ENCODE measurements at places on chromosomes 7 and 10.

- DNase-seq: no peak
Measured at GRCh38 chr10:43253461-43254198, 13.2 kb downstream of the RASGEF1A start.

GRCh38 chr7:148146346-148146745 lies 444.2 kb upstream of the C7orf33 start:
- DNase-seq: no peak

- no peak for DNase-seq
Measured at GRCh38 chr7:3282457-3282856, 18.6 kb upstream of the SDK1 start.

- DNase-seq: no peak
Measured at GRCh38 chr10:47415520-47416304, 31.6 kb upstream of the ZNF488 start.

DNA sequence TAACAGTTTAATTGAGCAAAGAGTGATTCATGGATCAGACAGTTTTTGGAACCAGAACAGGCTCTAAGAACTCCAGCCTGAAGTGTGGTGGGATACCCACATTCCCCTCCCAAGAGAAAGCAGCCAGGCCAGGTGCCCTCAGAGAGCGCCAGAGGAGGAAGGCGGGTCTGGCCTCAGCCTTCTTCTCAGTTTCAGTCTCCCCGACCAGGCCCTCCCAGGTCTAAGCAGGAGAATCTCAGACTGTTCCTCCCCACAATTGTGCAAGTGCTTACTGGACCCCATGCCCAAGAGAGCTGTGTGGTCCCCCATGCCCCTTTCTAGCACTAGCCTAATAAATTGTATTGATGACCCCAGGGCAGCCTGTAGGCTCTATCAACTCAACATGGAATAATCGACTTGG lies 25.6 kb downstream of the PPIF start:
- no peak for DNase-seq

GRCh38 chr10:78078539-78079330 lies 45.1 kb downstream of the RPS24 start:
- DNase-seq: no peak

DNA sequence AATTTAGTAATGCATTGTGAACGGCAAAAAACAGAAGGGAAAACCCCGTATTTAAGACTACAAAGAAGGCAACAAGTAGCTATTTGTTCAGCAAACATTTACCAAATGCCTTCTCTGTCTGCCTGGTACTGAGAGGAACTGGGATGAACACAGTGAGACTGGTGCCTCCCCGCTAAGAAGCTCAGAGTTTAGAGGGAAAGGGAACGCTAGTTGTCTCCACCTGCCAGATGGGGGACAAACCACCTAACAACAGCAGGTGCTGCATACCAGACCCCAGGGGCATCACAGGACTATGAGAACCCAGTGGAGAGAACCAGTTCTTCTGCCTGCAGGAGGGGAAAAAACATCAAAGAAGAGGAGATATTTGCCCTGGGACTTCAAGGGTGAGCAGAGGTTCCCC lies 147.1 kb downstream of the SLC25A13 start:
- DNase-seq: no peak

DNA sequence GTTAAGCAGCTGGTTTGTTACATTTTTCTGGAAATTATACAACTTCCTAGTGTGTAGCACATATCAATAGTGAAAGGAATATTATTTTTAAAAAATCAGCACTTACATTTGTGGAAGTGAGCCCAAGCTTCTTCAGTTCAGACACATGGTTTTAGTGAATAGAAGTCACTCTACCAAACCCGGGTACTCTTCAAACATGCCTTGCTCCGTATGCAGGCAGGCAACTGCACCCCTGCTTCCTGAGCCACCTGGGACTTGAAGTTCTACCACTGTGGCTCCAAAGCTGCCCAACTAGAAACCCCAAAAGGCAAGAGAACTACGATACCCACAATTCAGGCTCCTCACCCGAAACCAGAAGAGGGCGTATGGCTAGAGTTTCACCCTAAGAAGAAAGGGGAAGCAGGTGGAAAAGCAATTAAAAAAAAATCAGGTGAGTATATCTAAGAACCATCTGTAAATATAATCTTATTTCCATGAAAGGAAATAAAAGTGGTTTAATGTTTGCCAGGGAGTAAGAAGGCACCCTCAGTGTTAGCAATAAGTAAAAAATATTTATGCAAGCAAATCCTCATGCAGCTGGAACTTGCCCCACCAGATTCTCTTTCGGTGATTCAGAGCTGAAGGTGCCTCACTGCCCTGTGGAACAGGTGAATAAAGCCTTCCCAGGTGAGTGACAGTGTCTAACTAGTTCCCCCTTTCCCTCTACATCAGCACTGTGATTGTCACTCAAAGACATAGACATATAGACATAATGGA lies at the start of gene MACC1:
Gene MACC1, minus strand, starts transcription at position 192 of the 756 bp plus-strand sequence. CDS start 55,522 bp downstream, outside the sequence.
- peak; percentile 44 for DNase-seq

DNA sequence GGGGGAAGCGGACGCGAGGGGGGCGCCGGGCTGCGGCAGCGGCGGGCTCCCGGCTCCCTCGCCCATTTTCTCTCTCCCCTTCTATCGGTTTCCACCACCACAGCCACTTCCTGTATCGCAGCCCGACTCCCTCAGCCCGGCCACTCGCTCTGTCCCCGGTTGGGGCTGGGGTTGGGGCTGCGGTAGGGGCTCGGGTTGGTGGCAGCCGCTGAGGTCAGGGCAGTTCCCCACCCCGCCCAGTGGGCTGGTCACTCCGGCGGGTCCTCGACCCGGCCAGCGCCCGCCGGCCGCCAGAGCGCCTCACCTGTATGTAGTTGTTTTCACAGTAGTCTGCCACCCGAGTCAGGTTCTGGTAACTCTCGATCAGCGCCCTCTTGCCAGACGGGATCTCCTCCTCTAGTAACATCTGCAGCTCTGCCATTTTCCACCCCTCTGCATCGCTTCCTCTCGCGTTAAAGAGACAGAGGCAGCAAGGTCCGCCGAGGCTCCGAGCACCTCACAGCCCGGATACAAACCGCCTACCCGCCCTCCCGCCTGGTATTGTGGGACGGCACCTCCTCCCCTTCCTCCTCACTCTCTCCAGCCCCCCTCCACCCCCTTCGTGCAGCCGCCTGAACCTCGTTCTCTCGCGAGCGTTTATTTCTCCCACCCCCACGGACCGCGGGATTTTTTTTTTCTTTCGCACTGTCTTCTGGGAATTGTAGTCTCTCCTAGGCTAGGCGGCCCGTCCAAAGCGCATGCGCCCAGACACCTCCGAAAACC lies at the start of gene ABI1:
Gene ABI1, minus strand, starts transcription at position 516 of the 762 bp plus-strand sequence. Its CDS starts 95 bp downstream, at position 421.
- DNase-seq: peak; percentile 99

GRCh38 chr10:97713339-97713825 lies at the start of gene MARVELD1:
MARVELD1 (plus strand) TSS chr10:97713730; CDS start chr10:97713877, 147 bp downstream.
- DNase-seq: no peak

- peak; percentile 93 for DNase-seq
Measured at GRCh38 chr7:144842377-144842851, 6.6 kb upstream of the TPK1 start.

DNA sequence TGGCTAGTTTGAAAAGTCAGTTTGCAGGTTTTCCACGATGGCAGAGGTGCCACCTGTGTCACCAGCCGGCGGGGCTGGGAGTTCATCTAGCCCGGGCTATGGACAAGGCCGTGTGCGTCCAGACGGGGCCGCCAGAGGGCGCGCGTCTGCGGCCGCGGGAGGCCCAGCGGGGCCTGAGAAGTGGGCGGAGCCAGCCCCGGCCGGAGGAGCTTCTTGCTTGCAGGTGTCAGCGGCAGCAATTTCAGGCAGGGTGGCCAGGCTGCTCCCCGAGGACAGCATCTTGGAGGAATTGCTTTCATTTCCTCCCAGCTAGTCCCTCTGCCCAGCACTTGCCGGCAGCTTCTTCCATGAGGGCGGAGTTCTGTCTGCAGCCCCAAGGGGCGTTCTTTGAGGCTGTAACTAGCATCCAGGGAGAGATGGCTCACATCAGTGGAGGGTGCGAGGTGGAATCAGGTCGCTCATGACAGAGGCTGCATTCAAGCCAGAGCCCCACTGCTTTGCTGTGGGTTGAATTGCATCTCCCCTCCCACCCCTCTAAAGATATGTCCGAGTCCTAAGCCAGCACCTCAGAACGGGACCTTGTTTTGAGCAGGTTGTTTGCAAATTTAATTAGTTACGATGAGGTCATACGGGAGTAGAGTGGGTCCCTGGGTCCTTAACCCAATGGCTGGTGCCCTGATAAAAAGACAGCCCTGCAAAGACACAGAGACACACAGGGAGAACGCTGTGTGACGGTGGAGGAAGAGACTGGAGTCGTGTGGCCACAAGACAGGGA lies 85.9 kb upstream of the MKI67 start:
- DNase-seq: peak; percentile 88

GRCh38 chr10:19832699-19833098 lies 16.5 kb downstream of the PLXDC2 start:
- peak; percentile 85 for DNase-seq

- DNase-seq: no peak
Measured at GRCh38 chr7:28732071-28732869, 225.9 kb downstream of the TRIL start.

- no peak for DNase-seq
Measured at GRCh38 chr10:76649254-76649653, 988.4 kb downstream of the KCNMA1 start.

GRCh38 chr10:77101341-77101740 lies 536.3 kb downstream of the KCNMA1 start:
- DNase-seq: no peak

DNA sequence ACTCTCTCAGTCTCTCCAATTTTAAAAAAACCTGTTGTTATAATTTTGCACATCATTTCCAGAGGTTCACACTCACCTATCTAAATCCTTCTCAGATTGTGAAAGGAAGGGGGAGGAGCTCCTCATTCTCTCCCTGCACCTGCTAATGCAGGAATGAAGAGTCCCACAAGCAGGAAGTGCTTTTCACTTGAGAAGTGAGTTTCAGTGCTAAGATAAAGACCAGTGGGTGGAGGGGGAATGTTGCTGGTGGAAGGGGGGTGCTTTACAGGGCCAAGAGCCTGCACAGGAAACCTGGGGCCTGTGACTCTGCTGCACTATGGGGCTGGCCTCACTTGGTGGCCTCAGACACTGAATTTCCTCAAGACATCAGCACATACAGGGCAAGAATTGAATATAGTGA lies 176.4 kb downstream of the PTPN20 start:
- DNase-seq: no peak

DNA sequence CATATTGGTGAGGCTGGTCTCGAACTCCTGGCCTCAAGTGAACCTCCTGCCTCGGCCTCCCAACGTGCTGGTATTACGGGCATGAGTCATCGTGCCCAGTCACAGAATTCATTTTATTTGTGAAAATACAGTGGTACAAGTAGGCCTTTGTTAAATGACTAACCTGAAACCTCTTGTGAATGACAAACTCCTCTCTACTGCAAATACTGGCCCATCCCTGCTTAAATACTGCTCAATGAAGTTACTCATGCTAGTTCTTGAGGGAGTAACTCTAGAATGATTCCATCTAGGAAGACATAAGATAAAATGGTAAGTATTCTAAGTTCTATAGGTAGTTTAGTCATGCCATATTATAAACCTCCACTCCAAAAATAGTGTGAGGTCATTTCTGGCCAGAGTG lies 80.7 kb downstream of the UBE2H start:
- no peak for DNase-seq

GRCh38 chr10:116665541-116666125 lies 44.9 kb downstream of the PNLIPRP2 start:
- no peak for DNase-seq

DNA sequence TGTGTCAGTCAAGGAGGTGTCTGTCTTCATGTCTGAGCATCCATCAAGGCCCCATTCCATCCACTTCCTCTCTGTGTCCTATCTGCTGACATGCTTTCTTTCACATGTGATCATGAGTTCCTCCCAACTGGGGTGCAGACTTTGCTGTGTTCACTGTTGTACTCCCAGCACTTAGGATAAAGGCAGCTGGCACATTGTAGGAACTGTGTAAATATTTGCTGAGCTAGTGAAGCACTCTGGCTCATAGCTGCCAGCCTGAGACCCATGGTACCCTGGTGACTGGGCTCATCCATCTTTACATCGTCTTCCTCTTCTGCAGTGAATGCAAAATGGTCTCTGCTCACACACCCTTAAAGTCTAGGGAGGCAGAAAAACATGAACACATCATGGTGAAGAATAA lies 242.2 kb upstream of the IGFBP3 start:
- no peak for DNase-seq

DNA sequence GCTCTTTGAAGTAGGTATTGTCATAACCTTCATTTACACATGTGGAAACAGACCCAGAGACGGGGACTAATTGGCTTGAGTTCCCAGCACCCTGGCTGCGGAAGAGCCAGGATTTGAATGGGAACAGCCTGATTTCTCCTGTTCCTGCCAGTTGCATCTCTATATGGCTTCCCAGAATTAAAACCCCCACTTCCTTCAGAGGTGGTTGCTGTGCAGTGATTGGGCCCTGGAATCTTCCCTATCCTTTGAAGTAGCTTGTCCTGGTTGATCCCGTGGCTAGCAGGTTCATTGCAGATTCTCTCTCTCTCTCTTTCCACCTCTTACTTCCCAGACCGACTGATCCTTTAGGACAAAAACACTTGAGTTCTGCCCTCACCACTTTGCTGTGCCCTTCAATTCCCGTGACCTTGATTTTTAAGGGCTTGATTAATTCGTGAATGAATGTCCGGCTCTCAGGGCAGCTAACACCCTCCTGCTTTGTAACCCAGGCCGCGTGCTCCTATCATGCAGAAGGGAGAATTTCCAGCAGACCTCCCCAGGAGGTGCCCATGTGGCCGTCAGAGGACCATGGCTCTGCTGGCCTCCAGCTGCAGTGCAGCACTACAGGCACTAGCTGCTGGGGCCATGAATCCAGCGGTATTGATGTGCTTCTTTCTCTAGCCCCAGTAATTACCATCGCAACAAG lies 120.6 kb upstream of the AGK start:
- no peak for DNase-seq

- DNase-seq: peak; percentile 9
Measured at GRCh38 chr7:81715984-81716588, 53.8 kb downstream of the HGF start.

DNA sequence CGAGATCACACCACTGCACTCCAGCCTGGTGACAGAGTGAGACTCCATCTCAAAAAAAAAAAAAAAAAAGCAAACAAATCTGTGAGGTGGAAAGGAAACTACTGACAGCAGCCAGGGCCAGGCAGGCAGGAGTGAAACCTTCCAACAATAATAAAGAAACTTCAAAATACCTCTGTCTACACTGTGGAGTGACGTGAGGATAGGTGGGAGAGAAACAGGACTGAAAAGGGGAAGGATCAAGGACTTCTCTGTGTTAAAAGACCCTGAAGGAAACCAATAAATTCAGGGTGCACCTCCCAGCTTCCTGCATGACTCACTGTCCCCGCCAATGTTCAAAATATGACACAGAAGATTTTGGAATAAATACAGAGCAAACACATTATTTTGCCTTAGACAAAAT lies 82.9 kb downstream of the KIAA1549 start:
- peak; percentile 5 for DNase-seq

Data from suppressor macrophage (primary cell).